Activated CD8-positive, alpha-beta T cell treated with anti-CD3 and anti-CD28 coated beads for 36 hours (primary cell): ENCODE measurements at places on chromosomes 16 and 17.

DNA sequence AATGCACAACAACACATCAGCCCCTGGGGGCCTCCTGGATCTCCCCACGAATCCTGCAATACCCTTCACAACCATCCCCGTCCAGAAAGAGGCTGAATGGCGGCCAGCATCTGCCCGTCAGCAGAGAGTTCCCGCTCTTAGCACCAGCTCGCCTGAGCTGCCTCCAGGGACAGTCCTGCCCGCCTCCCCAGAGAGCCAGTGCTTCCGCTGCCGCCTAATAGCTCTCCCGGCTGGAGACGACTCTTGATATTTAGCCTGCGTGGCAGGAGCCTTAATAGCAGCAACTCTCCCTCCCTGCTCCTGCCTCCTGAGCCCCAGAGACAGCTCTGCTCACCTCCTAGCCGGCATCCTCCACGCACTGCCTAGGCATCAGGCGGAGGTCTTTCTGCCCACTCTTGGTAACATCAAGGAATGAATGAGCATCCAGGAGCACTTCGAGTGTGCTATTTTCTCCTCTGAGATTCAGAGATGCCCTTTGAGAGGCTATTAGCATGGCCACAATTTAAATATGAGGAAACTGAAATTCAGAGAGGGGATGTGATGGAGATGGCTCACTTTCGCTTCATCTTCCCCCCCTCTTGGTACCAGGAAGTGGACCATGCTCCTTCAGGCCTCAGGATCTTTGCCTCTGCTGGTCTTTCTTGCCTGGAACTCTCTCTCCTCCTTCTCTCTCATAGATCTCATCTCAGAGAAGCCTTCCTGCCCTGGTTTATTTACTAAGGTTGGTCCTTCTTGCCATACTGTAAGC, 67.9 kb downstream of the RAI1 start:
- no peak for DNase-seq

DNA sequence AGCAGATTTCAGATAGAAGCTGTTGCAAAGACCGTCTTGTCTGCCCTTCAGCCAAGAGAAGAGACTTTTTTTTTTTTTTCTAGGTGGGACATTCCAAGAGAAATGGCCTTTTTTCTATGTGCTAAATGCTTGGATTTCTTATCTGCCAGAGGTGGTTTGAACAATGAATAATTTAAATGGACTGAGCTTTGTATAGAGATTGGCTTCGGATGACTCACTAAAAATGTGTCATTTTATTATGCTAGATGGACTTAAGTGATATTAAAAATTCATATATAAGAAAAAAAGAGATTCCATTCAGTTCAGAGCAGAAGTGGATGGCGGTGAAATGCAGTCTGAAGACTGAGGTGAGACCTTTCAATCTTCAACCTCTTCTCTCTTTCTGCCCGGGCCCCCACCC, 58.4 kb downstream of the MEAK7 start:
- DNase-seq: no peak

- peak; percentile 86 for DNase-seq
Observed at GRCh38 chr17:81241648-81242420, 2.7 kb downstream of the NDUFAF8 start.

DNA sequence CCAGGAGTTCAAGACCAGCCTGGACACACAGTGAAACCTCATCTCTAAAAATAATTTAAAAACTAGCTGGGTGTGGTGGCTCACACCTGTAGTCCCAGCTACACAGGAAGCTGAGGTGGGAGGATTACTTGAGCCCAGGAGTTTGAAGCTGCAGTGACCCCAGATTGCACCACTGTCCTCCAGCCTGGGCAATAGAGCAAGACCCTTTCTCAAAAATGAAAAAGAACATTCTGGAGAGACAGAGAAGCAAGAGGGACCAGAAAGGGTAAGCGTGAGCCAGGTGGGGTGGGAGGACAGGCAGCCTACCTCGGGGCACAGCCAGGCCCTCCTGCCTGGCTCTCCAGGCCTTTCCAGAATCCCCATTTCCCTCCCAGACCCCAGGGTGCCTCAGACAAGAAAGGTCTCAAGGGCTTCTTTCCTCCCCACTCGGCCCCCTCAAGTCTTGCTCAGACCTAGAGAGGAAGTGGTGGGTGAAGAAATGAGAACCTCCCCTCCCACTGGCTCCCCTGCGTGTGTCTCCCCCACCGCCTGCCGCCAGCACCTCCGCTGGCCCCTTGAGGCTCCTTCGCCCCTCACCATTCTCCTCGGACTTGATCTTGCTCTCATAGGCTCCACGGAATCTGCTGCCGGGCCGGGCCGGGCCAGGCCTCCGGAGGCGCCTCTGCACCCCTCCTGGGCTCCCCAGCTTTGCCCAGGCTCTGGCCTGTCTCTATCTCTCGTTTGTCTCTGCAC, 503 bp downstream of the C16orf54 start:
- peak; percentile 79 for DNase-seq

- DNase-seq: peak; percentile 41
Observed at GRCh38 chr17:46943501-46944393, 20.8 kb downstream of the GOSR2 start.

GRCh38 chr16:66923866-66924265, 1.5 kb downstream of the RRAD start:
- DNase-seq: no peak

DNA sequence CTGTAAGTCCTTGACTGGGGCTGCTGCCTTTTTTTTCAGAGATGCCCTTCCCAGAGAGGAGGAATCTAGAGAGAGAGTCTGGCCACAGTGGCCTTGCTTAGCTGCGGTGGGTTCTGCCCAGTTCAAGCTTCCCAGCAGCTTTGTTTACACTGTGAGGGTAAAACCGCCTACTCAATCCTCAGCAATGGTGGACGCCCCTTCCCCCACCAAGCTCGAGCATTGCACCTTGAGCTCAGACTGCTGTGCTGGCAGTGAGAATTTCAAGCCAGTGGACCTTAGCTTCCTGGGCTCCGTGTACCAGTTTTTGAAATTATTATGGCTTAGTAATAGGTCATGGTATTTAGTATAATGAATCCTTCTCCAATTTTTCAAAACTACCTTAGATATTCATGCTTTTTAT, 395.4 kb downstream of the NPIPA7 start:
- DNase-seq: no peak

DNA sequence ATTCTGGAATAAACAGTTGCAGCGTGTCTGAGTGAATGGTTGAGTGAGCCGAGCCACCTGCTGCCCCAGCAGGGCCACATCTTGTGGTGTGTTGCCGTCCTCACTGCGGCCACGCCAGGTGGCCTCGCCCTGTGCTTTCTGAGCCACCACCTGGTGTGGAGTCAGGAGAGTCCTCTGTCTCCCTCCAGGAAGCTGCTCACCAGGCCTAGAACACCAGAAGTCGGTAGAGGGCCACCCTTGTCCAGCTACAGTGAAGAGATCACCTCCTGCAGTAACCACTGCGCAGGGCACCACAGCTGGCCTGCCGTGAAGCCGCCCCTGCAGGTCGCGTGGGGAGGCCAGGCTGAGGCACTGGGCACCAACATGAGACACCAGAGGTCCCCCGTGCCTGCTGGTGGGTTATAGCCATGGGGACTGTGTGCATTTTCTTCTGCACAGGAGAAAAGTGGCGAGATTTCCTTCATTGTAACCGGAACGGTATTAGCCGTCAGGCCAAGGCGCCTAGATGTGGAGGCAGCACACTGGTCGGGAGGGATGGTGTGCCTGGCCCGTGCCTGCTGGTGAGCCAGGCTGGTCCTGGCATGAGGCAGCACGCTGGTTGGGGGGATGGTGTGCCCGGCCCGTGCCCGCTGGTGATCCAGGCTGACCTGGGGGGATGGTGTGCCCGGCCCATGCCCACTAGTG, 28.9 kb upstream of the FOXK2 start:
- DNase-seq: no peak
